Adrenal gland (tissue), 19 donors: ENCODE measurements at places on chromosomes 5 and 9. TPM values are rescaled to one million over a fixed set of nuclear protein-coding genes. Genes with fewer than 3 reads are reported as not detected.

The CNTNAP3B gene
- 6.6 TPM for total RNA-seq

The FAM163B gene
- total RNA-seq: 0.72 TPM

The LCN1 gene
- total RNA-seq: not detected

The MUSK gene
- 5.1 TPM for total RNA-seq

The LMX1B gene
- total RNA-seq: not detected

DNA sequence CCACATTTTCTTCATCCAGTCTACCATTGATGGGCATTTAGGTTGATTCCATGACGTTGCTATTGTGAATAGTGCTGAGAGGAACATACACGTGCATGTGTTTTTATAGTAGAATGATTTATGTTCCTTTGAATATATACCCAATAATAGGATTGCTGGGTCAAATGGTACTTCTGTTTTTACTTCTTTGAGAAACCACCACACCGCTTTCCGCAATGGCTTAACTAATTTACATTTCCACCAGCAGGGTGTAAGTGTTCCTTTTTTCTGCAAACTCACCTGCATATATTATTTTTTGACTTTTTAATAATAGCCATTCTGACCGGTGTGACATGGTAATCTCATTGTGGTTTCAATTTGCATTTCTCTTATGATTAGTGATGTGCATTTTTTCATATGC is 82.2 kb upstream of the RFX3 start:
- no peak for DNase-seq
- no peak overlapping the region for H3K4me3 ChIP-seq
- no peaks in the 10 kb centered on the region for H3K4me1 ChIP-seq
- no peaks in the 10 kb centered on the region for H3K36me3 ChIP-seq

DNA sequence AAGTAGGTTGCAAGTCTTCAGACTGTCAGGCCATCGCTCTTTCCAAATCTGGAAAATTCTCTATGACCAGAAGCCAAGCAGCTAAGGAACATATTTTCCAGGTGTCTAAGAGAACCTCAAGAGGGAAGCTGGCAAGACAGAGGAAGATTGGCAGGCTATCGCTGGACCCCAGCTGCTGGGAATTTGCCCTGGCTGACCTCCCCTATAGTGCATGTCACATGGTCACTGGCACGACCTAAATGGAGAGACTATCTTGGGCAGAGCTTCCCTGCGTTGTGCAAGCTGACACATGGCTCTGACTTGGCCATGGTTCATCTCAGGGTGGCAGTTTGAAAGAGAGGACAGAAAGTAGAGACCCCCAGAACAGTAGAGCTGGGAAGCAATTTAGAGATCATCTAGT is 104.9 kb upstream of the ZNF618 start:
- DNase-seq: no peak
- H3K36me3 ChIP-seq: no peaks in the 10 kb centered on the region
- H3K27me3 ChIP-seq: no peaks in the 10 kb centered on the region
- H3K4me3 ChIP-seq: no peak overlapping the region

DNA sequence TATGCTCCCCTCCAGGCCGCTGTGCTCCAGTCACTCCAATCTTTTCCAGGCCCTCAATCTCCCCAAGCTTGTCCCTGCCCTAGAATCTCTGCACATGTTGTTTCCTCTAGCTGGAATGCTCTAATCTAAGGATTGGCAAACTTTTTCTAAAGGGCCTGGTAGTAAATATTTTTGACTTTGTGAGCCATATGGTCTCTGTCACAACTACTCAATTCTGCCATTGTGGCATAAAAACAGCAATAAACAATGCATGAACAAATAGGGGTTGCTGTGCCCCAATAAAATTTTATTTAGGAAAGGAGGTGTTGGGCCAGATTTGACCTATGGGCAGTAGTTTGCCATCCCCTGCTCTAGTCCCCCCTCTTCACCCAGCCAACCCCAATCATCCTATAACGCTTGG is 150.5 kb upstream of the LRRTM2 start:
- no peak for DNase-seq
- no peaks in the 10 kb centered on the region for H3K27me3 ChIP-seq
- H3K27ac ChIP-seq: no peak overlapping the region
- H3K4me1 ChIP-seq: no peaks in the 10 kb centered on the region
- no peak overlapping the region for H3K4me3 ChIP-seq

GRCh38 chr5:38447786-38448185 is 108.7 kb downstream of the LIFR start:
- no peak for DNase-seq
- no peaks in the 10 kb centered on the region for H3K27me3 ChIP-seq

- H3K27me3 ChIP-seq: no peaks in the 10 kb centered on the region
- H3K27ac ChIP-seq: no peak overlapping the region
Observed at GRCh38 chr5:146751781-146752401, 126.7 kb downstream of the PPP2R2B start.

- no peak overlapping the region for H3K27ac ChIP-seq
- H3K36me3 ChIP-seq: no peaks in the 10 kb centered on the region
Observed at GRCh38 chr9:135073081-135073740, 14.3 kb upstream of the OLFM1 start.

DNA sequence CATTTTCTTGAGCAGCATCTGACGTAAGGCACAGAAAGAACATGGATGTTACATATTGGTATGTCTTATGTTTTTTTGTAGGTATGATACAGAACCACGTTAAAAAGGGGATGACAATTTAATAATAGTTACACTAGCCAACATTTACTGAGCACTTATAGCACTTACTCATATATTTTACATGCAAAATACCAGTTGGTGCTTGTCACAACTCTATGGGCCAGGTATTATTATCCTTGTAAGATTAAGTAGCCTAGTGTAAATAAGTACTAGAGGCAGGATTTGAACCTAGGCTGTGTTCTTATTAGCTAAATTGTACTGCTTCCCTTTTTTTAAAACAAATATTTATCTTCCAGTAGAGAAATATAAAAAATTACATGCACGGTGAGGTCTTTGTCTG is 83.5 kb downstream of the RANBP17 start:
- H3K36me3 ChIP-seq: no peaks in the 10 kb centered on the region
- H3K27ac ChIP-seq: no peak overlapping the region
- H3K4me3 ChIP-seq: no peak overlapping the region
- no peaks in the 10 kb centered on the region for H3K4me1 ChIP-seq
- DNase-seq: no peak

GRCh38 chr5:115458416-115458815 is 86.2 kb downstream of the FEM1C start:
- no peaks in the 10 kb centered on the region for H3K27me3 ChIP-seq
- no peak for DNase-seq
- H3K36me3 ChIP-seq: no peaks in the 10 kb centered on the region
- H3K27ac ChIP-seq: no peak overlapping the region

- no peak overlapping the region for H3K27ac ChIP-seq
- peaks cover 6% of the 10 kb centered on the region for H3K4me1 ChIP-seq
- no peaks in the 10 kb centered on the region for H3K27me3 ChIP-seq
- no peak for DNase-seq
- H3K4me3 ChIP-seq: no peak overlapping the region
Observed at GRCh38 chr9:105307591-105308130, 63.2 kb downstream of the SLC44A1 start.

DNA sequence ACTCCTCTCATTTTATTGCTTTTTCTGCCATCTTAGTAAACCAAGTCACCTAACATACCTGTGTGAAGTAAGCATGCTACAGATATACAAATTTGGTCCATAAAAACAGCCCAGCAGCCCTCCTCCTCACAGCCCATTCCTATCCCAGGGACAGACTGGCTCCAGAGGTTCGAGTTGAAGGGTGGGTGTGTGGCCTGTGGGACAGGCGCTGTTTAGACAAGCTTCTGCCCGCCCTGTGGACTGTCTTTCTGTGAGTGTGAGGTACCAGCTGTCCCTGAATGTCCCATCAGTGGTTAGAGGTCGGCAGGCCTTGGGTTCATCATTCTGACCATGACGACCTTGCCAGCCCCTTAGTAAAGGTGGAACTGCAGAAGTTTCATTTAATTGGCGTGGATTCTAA is 82.0 kb downstream of the WNK2 start:
- H3K4me1 ChIP-seq: no peaks in the 10 kb centered on the region
- no peaks in the 10 kb centered on the region for H3K27me3 ChIP-seq
- DNase-seq: no peak
- no peak overlapping the region for H3K27ac ChIP-seq
- H3K36me3 ChIP-seq: no peaks in the 10 kb centered on the region

- no peak for DNase-seq
- H3K27ac ChIP-seq: no peak overlapping the region
- H3K27me3 ChIP-seq: no peaks in the 10 kb centered on the region
- no peak overlapping the region for H3K4me3 ChIP-seq
Observed at GRCh38 chr5:173053041-173053440, 3.1 kb upstream of the CREBRF start.

GRCh38 chr5:55113327-55113726 is 10.9 kb downstream of the GZMA start:
- no peak for DNase-seq
- H3K27me3 ChIP-seq: no peaks in the 10 kb centered on the region
- no peaks in the 10 kb centered on the region for H3K36me3 ChIP-seq

- H3K4me3 ChIP-seq: no peak overlapping the region
- DNase-seq: no peak
- no peaks in the 10 kb centered on the region for H3K36me3 ChIP-seq
Observed at GRCh38 chr5:147431586-147431985, 78.3 kb downstream of the DPYSL3 start.

GRCh38 chr5:142353071-142353472 is 28.3 kb upstream of the SPRY4 start:
- H3K4me1 ChIP-seq: peaks cover 9% of the 10 kb centered on the region
- H3K27ac ChIP-seq: no peak overlapping the region
- no peaks in the 10 kb centered on the region for H3K36me3 ChIP-seq
- no peak overlapping the region for H3K4me3 ChIP-seq
- no peak for DNase-seq

DNA sequence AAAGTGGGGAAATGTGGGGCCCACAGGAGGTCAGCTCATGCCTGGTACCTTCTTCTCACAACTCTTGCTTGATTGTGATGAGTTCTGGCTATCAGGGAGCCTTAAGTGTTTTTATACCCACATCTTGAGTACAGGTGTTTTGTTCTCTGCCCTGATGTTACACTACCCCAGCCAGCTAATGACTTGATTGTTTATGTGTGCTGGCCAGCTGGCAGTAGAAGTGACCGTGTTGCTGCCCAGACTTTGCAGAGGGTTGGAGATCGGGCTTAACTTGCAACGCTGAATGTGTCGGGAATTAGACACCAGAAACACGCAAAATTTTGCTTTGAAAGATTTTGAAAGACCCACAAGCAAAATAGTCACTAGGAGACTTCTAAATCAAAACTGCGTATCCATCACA is 16.9 kb upstream of the ZDHHC11B start:
- no peak overlapping the region for H3K4me3 ChIP-seq
- H3K27ac ChIP-seq: no peak overlapping the region
- no peak for DNase-seq
- no peaks in the 10 kb centered on the region for H3K27me3 ChIP-seq
- no peaks in the 10 kb centered on the region for H3K4me1 ChIP-seq

- no peaks in the 10 kb centered on the region for H3K27me3 ChIP-seq
- H3K4me1 ChIP-seq: no peaks in the 10 kb centered on the region
Observed at GRCh38 chr5:122183098-122183787, 53.9 kb downstream of the ZNF474 start.

DNA sequence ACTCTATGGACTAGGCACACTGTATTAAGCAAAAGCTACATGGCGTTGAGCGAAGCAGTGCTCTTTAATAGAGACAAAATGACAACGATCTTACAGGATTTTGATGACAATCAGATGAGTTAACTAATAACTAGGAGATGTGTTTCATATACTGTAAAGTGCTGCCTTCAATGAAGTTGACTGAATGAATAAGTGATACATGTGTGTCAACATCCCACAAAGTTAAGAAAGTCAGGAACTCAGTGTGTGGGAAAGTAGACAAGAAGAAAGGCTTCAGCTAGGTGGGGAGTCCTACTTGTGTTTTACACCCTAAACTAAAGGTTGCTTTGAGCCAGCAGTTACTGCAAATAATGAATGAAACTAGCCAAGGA is 79.6 kb downstream of the PAPPA start:
- no peak for DNase-seq
- no peaks in the 10 kb centered on the region for H3K27me3 ChIP-seq
- no peaks in the 10 kb centered on the region for H3K4me1 ChIP-seq
- no peaks in the 10 kb centered on the region for H3K36me3 ChIP-seq

GRCh38 chr9:137308057-137308619 is 6.1 kb upstream of the NRARP start:
- H3K27me3 ChIP-seq: peaks cover 14% of the 10 kb centered on the region
- H3K4me3 ChIP-seq: no peak overlapping the region

DNA sequence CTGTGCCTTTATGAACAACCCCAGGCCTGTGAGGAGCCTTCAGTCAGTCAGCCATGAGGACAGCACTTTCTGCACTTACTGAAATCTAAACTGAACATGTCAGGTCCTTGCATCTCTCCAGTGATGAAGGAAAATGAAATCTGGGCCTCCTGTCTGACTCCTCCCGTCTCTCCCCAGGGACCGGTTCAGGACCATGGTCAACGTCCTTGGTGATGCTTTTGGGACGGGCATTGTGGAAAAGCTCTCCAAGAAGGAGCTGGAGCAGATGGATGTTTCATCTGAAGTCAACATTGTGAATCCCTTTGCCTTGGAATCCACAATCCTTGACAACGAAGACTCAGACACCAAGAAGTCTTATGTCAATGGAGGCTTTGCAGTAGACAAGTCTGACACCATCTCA is 77.0 kb upstream of the PLPP6 start:
- no peaks in the 10 kb centered on the region for H3K27me3 ChIP-seq
- no peak overlapping the region for H3K27ac ChIP-seq
- no peaks in the 10 kb centered on the region for H3K36me3 ChIP-seq

DNA sequence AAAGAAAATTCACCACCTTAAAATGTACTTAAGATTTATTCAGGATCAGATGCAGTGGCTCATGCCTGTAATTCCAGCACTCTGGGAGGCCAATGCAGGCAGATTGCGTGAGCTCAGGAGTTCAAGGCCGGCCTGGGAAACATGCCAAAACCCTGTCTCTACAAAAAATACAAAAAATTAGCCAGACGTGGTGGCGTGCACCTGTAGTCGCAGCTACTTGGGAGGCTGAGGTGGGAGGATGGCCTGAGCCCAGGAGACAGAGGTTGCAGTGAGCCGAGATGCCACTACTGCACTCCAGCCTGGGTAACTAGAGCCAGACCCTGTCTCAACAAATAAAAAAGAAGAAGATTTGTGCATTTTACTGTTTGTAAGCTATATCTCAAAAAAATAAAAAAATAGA is 34.7 kb upstream of the GFPT2 start:
- no peak overlapping the region for H3K27ac ChIP-seq
- no peak overlapping the region for H3K4me3 ChIP-seq
- no peaks in the 10 kb centered on the region for H3K36me3 ChIP-seq
- H3K27me3 ChIP-seq: no peaks in the 10 kb centered on the region
- no peak for DNase-seq

DNA sequence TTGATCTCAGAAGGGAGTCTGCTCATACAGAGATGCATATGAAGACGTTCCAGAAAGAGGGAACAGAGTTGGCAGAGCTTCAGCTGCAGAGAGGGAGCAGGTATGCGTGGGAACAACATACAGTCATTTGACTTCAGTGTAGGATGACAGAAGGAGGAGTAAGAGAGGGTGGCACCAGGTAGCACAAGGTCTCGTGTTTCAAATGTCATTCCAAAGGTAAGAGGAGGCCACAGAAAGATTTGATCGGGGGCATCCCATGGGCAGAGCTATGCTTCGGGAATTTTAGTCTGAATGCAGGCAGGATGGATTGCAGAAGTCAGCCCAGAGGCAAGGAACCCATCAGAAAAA is 367.1 kb downstream of the CDK5RAP2 start:
- no peak overlapping the region for H3K27ac ChIP-seq
- H3K27me3 ChIP-seq: no peaks in the 10 kb centered on the region
- H3K4me1 ChIP-seq: no peaks in the 10 kb centered on the region
- DNase-seq: no peak
- H3K36me3 ChIP-seq: no peaks in the 10 kb centered on the region
- no peak overlapping the region for H3K4me3 ChIP-seq
